Stimulated activated CD4-positive, alpha-beta T cell treated with anti-CD3 and anti-CD28 coated beads, Interleukin-12 subunit alpha, Interleukin-12 subunit beta, amount 100 ng/mL, for 48 hours (primary cell): ENCODE measurements at places on chromosomes 12 and 14.

DNA sequence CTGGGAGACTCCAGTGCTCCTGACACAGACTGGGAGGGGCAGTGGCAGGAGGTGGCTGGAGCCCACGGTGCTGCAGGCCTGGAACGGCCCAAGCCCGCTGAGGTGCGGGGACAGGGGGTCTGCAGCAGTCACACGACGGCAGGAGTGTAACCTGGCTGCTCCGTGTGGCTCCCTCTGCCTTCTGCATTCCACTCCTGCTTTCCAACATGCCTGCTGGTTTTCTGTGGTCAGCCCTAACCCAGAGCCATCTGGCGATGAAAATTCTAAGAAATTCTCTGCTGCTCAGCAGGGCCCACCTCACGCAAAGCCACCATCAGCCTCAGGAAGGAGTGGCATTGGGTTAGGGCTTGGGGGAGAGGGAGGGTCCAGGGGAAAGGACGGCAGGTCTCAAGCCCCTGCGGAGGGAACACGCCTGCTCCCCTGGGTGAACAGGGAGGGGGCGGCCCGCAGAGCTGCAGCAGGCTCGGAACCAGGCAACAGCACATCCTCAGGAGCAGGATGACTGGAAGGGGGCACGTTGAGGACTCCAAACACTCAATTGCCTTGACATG, 5.0 kb upstream of the FBRSL1 start:
- DNase-seq = no peak

GRCh38 chr14:102272392-102272791, 32.6 kb downstream of the MOK start:
- no peak for DNase-seq

DNA sequence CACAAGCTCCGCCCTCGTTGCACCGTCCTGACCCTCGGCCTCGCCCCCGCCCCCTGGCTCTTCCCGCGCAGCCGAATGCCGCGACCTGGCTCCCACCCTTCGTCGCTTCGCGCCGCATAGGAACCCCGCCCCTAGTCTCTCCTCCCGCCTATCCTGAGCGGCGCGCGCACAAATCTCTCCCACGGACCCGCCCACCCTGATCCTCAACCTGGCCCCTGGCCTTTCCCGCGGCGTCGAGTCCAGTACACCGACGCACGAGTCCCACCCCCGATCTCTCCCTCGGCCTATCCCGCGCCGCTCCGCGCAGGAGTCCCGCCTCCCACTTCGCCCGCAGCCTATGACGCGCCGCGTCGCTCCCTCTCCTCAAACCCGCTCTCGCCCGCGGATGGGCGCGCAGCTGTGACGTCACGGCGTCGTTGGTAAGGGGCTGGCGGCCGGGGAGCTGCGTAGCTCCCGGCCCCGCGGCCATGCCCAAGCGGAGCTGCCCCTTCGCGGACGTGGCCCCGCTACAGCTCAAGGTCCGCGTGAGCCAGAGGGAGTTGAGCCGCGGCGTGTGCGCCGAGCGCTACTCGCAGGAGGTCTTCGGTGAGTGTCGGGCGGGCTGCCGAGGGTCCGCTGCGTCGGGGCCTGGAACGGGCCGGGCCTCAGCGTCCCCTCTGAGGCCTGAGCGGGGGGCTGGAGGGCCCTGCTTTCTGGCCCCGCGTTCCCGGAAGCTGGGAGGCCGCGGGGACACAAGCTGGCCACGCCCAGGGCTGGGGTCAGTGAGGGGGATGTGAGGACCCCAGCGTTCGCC, at the start of gene SIVA1:
TSS of gene SIVA1 (plus strand) at position 413 of the 793 bp plus-strand sequence. CDS start at position 468, 55 bp downstream.
- peak; percentile 99 for DNase-seq

GRCh38 chr12:30537228-30537627, 158.4 kb downstream of the IPO8 start:
- no peak for DNase-seq

GRCh38 chr14:89954070-89955021, at the start of gene EFCAB11:
EFCAB11 (minus strand) TSS chr14:89954730; CDS start chr14:89954660, 70 bp downstream.
- DNase-seq = peak; percentile 90
